Activated naive CD4-positive, alpha-beta T cell treated with anti-CD3 and anti-CD28 coated beads, Interleukin-2, amount 50 U/mL, for 72 hours (primary cell): ENCODE measurements at places on chromosomes 3 and 15.
A peak's percentile ranks its signal among the peaks of the same experiment; 100 is the strongest.

DNA sequence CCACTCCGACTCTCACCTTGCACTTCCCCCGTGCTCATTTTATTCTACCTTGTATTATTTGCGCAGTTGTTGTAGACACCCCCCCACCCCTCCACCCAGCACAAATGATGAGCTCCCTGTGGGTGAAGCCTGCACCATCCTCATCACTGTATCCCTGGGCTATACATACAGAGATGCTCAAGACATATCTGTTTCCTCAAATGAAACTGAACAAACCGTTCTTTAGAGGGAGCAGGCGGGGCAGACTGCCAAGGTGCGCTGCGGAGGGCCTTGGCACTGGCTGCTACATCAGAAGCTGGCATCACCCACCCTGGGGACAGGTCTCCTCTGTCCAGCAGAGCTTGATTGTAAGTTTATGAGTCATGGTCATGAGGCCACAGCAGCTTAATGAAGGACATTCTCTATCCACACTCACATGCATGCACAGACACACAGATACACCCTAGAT is 29.0 kb downstream of the ADCY5 start:
- DNase-seq: no peak

DNA sequence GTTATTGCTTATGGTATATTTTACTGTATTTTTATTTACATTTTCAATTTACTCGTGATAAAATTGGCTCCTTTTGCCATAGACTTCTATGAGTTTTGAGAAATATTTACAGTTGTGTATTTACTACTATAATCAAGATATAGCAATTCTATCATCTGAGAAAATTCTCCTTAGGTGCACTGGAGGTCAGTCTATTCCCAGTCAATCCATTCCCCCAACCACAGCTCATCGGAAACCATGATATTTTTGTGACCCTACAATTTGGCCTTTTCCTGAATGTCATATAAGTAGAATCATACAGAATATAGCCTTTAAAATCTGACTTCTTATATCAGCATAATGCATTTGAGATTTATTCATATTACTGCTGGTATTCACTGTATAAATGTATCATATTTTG is 114.7 kb upstream of the LRTM1 start:
- DNase-seq: no peak

GRCh38 chr3:130671545-130672312 is 74.9 kb downstream of the PIK3R4 start:
- DNase-seq: no peak

DNA sequence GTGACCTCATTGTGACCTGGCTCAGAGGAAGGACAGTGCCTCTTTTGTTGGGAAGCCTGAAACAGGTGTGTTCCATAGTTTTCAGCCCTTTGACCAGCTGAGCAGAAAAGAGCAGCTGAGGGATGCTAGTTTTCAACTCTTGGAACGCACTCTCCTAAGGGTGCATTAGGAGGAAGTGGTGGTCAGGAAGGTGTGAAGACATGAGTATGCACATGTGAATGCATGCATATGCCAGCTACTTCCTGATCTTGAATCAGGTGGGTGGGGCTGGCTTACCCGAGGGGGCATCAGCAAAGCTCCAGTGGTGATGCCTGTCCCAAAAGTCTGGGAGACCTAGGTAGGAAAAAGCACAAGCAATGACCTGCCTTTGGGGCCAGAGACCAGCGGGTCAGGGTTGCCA is 23.3 kb upstream of the CEMIP start:
- DNase-seq: no peak

- no peak for DNase-seq
Measured at GRCh38 chr3:195131176-195131575, 139.8 kb downstream of the XXYLT1 start.

GRCh38 chr15:28096411-28096669 is 2.8 kb downstream of the OCA2 start:
- no peak for DNase-seq

DNA sequence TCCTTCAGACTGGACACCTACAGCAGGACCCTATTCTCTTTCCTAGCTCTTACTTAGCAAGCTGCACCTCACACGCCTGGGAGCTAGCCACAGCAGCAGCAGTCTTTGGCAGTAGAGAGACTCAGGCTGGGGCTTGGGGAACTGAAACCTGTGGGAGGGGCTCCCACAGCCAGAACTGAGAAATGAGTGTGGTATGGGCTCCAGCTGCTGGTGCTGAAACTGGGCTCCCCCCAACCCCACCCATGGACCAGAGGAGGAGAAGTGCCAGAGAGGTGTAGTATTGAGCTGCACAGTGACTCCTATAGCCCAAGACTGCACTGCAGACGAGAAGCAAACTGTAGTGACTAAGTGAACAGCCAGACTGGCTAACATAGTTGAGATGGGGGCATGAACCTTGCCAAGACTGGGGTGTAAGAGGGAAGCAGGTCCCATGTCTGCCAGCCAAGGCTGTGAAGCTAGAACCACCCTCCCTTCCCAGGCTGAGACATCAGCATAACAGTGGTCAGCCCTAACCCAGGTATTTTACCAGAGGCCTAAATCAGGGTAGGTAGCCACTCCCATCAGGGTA is 62.5 kb downstream of the MYO5A start:
- peak; percentile 27 for DNase-seq

DNA sequence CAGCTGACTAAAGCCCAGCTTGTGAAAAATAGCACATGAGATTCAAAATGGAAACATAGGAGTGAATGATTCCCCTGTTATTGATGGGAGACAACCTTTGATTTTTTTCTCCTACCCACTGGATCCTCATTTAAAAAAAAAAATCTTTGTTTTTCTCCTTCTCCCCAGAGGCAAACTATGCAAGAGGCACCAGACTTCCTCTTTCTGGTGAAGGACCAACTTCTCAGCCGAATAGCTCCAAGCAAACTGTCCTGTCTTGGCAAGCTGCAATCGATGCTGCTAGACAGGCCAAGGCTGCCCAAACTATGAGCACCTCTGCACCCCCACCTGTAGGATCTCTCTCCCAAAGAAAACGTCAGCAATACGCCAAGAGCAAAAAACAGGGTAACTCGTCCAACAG is 2.6 kb downstream of the CACNA1D start:
- no peak for DNase-seq
